ENCODE measurements at places on chromosomes 16 and 17. TPM values are rescaled to one million over a fixed set of nuclear protein-coding genes. Genes with fewer than 3 reads are reported as not detected.

TP53TG3B gene
- total RNA-seq, result 0.37 TPM

FKBP10 gene
- total RNA-seq, result 97.5 TPM

TPSG1 gene
- not detected for total RNA-seq

ZNF768 gene
- total RNA-seq, result 43.6 TPM

ZDHHC1 gene
- total RNA-seq, result 5.8 TPM

CCL5 gene
- total RNA-seq, result 1.7 TPM

GLP2R gene
- 14.7 TPM for total RNA-seq

TK2 gene
- total RNA-seq, result 15.8 TPM

Data from A549 treated with CpdA at 1 μM for 4 hours (cell line).